ENCODE measurements at places on chromosomes 2 and 18.
A peak's percentile ranks its signal among the peaks of the same experiment; 100 is the strongest.

DNA sequence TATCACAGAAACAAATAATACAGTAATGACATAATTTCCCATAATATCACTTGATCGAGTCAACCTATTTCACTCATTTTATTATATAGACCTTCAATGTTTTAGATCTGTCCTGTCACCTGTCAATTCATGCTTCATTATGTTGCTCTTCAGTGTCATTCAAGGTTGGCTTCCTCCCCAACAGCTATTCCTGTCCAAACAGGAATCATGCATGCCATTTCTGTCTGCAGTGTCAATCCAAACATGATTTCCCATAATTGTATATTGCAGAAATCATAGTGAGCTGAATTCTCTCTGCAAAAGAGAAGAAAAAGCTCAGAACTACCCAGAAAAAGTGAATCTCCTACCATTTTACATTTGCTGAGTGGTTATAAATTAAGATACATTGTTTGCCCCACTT is 628.6 kb downstream of the NR4A2 start:
- DNase-seq = no peak

GRCh38 chr2:105812180-105813044 is 67.7 kb downstream of the NCK2 start:
- DNase-seq = peak; percentile 50

DNA sequence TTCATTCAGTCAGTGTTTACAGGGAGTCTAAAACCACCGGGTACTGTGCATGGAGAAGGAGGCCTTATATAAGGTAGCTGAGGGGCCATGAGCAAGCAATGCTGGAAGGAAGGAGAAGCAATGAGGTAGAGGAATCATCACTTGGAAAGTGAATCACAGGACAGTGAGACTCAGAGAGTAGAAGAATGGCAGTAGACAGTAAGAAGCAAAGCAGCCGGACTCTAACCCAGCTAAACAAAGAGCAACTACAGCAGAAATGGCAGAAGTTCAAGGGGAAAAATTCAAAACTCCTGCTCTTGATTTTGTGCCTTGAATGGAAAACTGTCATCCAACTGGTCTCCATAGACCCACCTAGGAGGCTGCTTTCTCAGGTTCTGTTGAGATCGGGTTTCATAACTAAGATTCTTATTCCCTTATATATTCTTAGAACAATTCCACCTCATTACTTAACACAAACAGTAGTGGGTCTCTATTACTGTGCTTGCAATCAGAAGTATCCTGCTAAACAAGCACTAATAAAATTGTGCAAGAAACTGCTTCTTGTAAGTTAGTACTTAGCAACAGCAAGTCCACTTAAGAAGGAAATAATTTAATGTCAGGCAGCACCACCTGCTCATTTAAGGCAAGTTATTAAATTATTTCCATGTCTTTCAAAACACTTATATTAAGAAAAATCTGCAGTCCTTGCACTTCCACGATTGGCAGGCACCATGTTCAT is 68.0 kb downstream of the RBMS1 start:
- DNase-seq = peak; percentile 55

GRCh38 chr2:47230418-47230817 is 75.3 kb upstream of the STPG4 start:
- DNase-seq = no peak

GRCh38 chr2:84969511-84970209 is 1.3 kb upstream of the KCMF1 start:
- peak; percentile 25 for DNase-seq

DNA sequence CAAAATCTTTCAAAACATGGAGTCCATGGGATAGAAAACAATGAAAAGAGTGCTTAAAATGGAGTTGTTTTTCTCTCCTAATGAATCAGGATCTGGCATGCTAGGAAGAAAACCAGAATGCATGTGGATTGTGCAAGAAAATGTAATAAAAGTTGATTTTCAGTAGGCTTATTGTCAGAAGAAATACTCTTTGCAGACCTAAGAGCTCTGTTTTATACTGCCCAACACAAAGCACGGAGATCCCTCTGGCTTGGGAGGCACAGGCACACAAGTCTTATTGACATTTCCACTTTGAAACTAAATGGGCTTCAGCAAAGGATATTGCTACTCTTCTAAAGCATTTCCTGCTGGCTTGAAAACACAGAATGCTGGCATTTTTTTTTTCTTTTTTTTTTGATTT is 15.5 kb upstream of the DAPL1 start:
- peak; percentile 14 for DNase-seq

DNA sequence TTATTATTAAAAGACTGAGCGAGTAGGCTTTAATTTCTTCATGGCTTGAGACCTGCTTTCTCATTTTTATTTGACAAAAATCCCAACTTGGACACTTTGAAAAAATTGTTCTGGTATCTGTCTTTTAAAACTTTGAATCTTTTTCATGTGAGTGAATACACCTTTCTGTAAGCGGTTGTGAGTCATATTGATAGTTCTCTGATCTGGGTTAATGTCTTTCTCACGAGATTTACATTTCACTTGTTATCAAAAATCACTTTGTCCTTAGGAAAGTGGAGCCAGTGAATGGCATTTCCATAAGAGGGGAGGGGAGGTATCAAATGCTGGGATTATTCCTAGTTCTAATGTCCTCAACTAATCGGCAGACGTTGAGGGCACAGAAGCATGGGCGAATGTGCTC is 36.3 kb downstream of the ATP9B start:
- no peak for DNase-seq
